ENCODE measurements at places on chromosomes 12 and 14.

DNA sequence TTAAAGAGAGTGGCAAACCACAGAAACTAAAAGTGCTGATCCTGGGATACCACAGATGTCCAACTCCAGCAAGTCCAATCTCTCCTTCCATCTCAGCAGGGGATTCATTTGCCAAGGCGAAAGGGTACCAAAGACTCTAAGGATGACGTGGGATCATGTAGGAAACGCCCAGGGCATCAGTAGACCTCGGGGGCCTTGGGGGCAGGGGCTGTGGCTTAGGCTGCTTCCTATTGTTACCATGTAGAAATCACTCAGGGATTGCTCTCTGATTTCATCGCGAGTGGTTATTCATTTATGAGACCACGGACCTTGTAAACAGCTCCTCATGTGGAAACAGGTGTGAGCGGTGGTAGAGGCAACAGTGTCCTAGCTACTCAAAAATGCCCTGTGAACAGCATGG lies 149.3 kb upstream of the FKBP4 start:
- DNase-seq: no peak

- no peak for DNase-seq
Observed at GRCh38 chr14:25381498-25381897, 331.6 kb upstream of the STXBP6 start.

DNA sequence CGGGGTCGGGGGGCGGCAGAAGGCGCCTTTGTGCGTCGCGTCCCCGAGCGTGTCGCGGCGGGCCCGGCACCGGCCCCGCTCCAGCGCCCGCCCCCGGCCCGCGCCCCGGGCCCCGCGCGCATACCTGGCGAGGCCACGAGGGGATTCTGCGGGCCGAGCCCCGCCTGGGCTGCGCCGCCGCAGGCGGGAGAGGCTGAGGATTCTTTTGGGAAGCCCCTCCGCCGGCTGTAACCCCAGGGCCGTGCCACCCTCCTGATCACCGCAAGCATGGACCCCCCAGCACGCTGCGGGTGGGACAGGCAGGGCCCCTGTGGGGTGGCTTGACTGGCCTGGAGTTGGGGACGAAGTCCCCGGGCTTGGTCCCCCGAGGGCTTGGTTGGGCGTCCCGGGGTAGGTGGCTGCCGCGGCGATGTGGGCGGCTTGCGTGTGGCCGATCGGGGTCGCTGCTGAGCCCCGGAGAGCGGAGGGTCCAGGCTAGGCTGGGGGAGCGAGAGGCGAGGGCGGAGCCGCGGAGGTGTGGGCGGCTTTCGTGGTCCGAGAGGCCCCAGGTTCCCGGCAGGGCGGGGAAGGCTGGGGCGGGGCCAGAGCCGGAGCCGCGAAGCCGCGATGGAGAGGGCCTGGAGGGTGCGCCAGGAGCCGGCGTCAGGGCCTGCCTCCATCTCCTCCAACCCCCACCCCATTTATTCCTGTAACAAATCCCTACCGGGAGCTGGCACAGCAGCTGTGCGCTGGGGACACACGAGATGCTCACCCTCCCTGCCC lies 28.4 kb upstream of the GPR132 start:
- peak; percentile 89 for DNase-seq

DNA sequence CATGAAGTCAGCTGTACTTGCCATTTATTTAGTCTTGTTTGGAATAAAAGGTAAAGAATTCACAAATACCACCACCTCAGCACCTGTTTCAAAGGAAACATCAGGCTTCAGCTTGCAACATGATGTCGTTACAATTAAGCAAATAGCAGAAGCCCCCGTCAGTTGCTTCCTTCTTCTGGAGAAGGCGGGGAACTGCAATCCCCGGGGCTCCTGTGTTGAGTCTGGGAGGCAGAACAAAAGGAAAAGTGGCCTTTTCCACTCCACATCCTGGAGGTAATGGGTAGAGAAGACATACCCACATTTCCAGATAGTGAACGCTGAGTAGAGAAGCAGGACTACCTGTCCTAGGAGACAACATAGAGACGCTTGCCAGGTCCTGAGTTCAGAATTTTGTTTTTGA lies 92.8 kb downstream of the DNAH10 start:
- no peak for DNase-seq

- DNase-seq: no peak
Observed at GRCh38 chr12:57473392-57473791, 6.3 kb downstream of the ARHGAP9 start.

- DNase-seq: no peak
Observed at GRCh38 chr14:61233436-61233956, 47.6 kb downstream of the TMEM30B start.

All from activated CD4-positive, alpha-beta T cell treated with anti-CD3 and anti-CD28 coated beads, Interleukin-2, amount 50 U/mL, for 48 hours (primary cell).